ENCODE measurements at places on chromosomes 12 and 14.

- DNase-seq, result no peak
Observed at GRCh38 chr12:13539051-13539450, 342.5 kb downstream of the EMP1 start.

- peak; percentile 82 for DNase-seq
Observed at GRCh38 chr14:91138511-91139359, 24.9 kb downstream of the DGLUCY start.

- peak; percentile 32 for DNase-seq
Observed at GRCh38 chr12:3035815-3036702, 41.1 kb upstream of the TSPAN9 start.

DNA sequence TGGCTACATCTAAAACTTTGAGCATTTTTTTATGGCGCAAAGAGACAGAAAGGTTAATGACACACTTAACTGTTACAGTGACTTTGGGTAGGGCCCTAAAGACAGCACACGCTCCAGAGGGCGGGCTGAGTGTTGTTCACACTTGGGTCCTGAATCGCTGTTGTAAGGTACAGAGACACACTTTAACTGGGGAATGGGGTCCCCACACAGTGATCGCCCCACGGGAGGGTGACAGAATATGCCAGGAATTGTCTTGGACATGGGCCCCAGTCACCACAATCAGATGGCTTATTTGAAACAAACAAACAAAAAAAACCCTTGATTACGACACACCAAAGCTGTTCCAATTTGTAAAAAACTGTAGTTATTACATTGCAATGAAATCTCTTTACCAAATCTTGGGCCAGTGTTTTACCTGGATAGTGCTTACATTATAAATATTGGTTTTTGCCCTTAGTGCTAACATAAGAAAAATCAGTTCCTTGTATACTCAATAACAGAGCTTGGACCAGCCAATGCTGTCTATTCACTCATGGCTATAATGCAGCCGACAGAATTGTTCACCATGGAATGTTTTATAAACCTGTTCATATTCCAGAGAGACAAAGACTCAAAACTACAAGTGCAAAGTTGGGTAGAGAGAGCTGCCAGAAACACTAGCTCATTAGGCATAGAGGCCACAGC, 28.3 kb downstream of the KCTD10 start:
- no peak for DNase-seq

DNA sequence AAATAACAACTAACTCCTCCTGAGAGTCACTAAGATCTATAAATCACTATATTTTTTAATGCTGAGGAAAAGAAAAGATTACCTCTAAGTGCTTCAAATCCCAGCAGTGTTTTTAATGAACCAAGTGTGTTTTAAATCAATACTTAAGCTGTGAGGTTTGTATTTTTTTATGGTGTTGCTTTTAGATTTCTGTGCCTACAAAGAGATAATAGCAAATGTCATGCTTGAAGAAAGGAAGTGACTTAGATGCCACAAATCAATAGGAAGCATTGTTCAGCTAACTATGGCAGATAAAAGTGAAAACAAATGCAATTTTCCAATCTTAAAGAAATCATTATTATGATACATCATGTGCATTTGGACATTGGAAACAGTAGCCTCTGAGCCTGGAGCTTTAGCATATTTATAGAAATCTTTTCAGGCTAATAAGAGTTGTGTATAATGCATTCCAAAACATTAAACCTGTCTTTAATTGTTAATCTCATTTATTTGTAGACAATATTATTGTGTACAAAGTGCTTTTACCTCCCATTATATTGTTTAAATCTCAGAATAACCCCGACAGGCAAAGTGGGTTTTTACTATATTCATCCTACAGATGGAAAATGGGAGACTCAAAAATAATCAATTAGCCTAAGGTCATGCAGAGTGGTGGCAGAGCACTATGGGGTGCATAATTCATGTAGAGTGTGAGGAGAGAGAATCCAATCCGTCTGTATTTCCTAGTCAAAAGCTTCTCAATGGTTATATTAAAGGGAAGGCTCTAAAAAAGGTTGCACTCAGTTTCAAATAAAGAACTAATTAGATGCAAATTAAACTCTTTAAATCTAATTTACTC, 486.2 kb downstream of the NAV3 start:
- DNase-seq, result no peak

Measured in NAMALWA (cell line).